ENCODE measurements at places on chromosomes 16 and 17. TPM values are rescaled to one million over a fixed set of nuclear protein-coding genes. Genes with fewer than 3 reads are reported as not detected.
A peak's percentile ranks its signal among the peaks of the same experiment; 100 is the strongest.

OSBPL7 gene
- total RNA-seq, result 24.6 TPM

TEX14 gene
- total RNA-seq, result 0.20 TPM

GRCh38 chr16:88427376-88427775 is 25.7 kb upstream of the ZFPM1 start:
- no peak for DNase-seq

- peak; percentile 49 for DNase-seq
Observed at GRCh38 chr16:51982715-51983680, 563.9 kb downstream of the TOX3 start.

- DNase-seq, result no peak
Observed at GRCh38 chr16:50323335-50324011, 45.3 kb downstream of the BRD7 start.

ZG16 gene
- not detected for total RNA-seq

TNFRSF17 gene
- not detected for total RNA-seq

UMOD gene
- total RNA-seq, result not detected

ARHGAP44 gene
- total RNA-seq, result 0.12 TPM

DOC2B gene
- total RNA-seq, result not detected

DNA sequence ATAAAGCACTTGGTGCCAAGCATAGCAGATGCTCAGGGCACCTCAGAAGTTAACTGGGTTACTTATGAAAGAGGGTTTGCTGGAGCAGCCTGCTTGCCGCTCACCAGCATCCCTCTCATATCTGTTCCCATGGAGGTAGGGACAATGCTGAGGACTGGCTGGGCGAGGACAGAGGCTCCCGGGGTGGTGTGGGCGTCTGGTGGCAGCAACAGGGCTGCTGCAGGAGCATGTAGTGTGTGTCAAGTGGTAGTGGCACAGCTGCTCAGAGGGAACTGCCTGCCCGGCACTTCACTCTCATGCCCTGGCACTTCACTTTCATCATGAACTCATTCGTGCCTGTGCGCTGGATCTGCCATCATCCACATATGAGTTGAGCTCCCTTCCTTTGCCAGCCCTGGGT is 26.9 kb upstream of the ZNHIT3 start:
- no peak for DNase-seq

GRCh38 chr17:15432807-15433611 is 34.4 kb downstream of the CDRT4 start:
- DNase-seq, result no peak

RHBDL1 gene
- total RNA-seq, result 0.94 TPM

DNA sequence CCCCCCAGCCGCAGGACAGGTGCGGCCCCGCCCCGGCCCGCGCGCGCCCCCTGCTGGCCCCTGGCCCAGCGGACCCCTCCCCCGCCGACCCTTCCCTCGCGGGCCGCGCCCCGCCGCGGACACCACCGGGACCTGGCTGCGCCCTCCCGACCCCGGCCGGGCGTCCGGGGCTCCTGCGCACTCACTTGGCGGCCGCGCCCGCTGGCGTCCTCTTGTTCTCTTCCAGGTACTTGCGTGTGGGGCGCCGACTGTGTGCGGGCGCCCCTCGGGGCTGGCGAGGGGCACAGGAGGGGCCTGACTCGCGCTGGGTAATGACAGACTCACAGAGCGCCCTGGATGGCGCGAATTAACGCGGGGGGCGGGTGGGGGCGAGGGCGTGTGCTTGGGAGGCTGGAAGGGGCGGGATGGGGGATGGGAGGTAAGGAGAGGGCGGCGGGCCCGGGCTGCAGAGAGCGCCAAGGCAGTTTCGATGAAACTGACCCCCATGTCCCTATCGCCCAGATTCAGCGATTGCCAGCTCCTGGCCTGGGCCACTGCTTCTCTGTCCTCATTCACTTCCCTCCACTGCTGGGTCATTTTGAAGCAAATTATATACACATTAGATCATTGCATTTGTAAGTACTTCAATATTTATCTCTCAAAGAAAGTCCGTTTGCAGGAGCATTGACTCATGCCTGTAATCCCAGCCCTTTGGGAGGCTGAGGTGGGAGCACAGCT is 445 bp upstream of the DBNDD1 start:
- peak; percentile 39 for DNase-seq

- DNase-seq, result no peak
Observed at GRCh38 chr17:78675836-78676235, 98.6 kb upstream of the DNAH17 start.

GRCh38 chr17:50513495-50513894 is 5.3 kb downstream of the MYCBPAP start:
- DNase-seq, result no peak

DNA sequence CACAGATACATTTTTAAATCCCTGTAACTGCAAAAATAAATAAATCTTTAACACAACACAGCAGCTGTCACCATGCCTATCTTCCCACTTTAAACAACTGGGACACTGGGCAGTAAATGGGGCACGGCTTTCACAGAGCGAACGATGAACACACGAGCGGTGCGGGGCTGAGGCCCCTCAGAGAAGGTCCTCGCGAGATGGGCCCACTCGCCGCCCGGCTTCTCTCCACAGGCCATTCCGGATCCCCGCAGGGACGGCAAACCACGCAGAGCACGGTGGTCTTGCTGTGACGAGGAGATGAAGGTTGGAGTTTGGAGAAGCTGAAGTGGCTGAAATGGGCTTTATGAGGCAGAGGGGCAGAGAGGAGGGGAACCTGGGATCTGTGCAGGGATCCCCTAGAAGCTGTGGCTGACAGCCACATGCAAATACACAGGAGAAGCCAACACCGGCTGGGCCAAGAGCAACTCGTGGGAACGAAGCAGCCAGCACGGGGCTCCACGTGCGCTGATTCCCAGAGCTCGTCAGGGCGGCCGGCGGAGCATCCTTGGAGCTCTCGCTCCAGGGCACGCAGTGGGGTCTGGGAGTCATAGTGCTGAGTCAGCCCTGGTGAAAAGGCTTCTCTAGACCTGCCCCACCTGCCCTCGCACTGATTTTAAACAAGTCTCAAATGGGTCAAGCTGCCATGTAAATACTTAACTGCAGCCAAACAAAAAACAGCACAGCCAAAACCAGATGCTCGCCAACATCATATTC is 31.7 kb downstream of the CCDC57 start:
- no peak for DNase-seq

GRCh38 chr16:49562228-49562627 is 188.6 kb downstream of the C16orf78 start:
- no peak for DNase-seq

PYY gene
- total RNA-seq, result not detected

- DNase-seq, result peak; percentile 99
Observed at GRCh38 chr16:84504420-84505248, at the start of gene MEAK7. TSS of gene MEAK7 (minus strand) at chr16:84504659. CDS start at chr16:84498086, 6,573 bp downstream.

DNA sequence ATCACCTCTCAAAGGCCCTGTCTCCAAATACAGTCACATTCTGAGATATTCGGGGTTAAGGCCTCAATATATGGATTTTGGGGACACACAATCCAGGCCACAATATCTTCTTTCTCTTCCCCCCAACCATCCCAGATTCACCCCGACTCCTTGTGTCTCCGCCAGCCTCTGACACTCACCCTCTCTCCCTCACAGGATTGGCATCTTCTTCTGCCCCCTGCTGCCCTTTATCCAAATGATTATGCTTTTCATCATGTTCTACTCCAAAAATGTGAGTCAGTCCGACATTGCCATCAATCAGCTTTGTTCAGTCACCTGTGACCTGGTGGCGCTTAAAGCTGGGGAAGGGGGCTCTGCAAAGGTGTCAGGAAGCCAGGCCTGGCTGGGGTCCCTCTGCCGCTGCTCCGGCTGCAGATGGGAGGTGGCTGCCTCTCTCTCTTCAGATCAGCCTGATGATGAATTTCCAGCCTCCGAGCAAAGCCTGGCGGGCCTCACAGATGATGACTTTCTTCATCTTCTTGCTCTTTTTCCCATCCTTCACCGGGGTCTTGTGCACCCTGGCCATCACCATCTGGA is 35.1 kb downstream of the GDE1 start:
- DNase-seq, result no peak

GRCh38 chr16:2514333-2515179 is 804 bp downstream of the ATP6V0C start:
- peak; percentile 51 for DNase-seq

GUCY2D gene
- not detected for total RNA-seq

DNA sequence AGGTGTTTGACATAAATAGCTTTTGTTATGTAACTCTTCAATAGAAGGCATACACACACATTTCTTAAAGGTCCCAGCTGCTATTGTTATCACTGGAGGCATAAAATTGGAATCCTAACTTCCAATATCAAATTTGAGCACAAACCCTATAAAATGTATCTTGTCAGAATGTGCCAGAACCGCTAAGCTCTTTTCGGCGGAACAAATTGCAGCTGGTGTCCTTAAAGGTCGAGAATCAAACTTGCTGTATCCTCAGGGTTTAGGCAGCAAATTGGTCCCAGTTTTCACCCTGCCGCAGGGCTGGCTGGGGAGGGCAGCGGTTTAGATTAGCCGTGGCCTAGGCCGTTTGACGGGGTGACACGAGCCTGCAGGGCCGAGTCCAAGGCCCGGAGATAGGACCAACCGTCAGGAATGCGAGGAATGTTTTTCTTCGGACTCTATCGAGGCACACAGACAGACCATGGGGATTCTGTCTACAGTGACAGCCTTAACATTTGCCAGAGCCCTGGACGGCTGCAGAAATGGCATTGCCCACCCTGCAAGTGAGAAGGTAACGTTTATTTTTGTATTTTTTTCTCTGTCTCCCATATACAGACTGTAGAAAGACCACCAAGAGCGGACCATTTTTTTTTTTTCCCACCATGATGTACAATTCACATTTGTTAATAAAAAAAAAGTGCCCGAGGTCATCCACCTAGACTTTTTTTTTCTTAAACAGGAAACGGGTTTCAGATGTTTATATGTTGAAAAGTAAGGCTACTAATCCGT is 297.1 kb downstream of the IRF8 start:
- no peak for DNase-seq

CHST5 gene
- 0.10 TPM for total RNA-seq

DNA sequence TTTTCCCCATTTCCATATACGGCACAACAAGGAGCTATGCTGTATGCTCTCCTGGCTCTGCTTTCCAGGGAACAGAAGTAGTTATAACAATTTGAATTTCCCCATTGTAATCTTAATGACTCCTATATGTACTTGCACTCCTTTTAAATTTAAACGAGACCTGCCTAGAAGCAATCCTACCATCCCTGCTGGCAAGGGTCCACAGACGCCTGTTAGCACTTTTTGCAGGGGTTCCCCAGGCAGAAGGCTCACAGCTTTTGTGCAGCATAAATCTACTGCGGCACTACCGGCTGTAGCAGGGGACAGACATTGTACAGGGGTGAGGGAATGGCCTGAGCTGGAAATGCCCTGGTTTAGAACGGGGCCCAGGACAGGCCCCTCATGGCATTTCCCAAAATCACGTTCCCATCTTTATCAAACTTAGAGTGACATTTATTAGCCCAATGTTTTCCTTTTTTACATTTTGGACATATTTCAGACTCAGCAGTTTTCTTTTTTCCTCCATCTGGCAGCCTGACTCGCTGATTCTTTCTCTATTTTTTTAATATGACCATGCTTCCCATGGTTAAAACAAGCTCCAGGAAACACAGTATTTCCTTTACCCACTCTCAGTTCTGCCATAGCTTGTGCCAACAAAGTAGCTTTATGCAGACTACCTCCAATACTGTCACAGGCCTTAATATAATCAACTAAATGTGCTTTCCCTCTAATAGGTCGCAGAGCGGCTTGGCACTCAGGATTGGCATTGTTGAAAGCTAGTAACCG is 35.4 kb upstream of the USP22 start:
- no peak for DNase-seq
